ENCODE measurements at places on chromosomes 13 and 19.
A peak's percentile ranks its signal among the peaks of the same experiment; 100 is the strongest.

DNA sequence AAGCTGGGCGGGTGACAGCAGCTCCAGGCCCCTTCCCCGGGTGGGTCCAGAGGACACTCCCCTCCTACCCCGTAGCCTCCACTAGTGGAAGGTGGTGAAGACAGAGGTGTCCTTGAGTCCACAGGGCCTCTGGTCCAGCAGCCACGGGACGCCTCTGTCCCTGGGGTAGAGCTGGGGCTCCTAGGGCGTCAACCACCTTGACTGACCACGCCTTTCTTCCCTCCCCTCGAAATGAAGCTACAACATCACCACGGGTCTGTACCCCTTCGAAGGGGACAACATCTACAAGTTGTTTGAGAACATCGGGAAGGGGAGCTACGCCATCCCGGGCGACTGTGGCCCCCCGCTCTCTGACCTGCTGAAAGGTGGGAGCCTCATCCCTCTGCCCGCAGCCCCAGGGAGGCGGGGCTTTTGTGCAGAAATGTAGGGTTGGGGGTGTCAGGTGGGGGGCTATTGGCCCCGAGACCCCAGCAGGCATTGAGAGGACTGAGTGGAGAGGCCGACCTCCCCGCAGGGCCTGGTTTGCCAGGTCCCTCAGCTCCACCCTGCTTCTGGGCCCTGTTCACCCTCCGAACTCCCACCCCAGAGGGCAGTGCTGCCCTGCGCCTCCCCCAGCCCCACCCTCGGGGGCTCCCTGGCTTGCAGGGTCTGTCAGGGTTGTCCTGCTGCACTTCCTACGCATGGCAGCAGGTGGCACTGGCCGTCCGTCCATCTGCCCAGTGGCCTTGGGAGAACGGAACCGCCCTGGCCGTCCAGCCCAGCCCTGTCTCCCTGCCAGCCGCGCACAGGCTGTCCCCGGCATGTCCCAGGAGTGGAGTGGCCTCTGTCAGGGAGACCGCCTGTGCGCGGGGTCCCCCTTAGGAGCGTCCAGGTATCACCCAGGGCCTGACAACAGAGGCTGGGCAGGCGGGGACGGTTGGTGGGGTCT is 15.7 kb downstream of the STK11 start:
- DNase-seq, result no peak

- peak; percentile 64 for DNase-seq
These were observed 4.6 kb downstream of the TMC4 start for GRCh38 chr19:54168174-54168917.

- DNase-seq, result no peak
These were observed 673 bp downstream of the CTU1 start for GRCh38 chr19:51107406-51108065.

DNA sequence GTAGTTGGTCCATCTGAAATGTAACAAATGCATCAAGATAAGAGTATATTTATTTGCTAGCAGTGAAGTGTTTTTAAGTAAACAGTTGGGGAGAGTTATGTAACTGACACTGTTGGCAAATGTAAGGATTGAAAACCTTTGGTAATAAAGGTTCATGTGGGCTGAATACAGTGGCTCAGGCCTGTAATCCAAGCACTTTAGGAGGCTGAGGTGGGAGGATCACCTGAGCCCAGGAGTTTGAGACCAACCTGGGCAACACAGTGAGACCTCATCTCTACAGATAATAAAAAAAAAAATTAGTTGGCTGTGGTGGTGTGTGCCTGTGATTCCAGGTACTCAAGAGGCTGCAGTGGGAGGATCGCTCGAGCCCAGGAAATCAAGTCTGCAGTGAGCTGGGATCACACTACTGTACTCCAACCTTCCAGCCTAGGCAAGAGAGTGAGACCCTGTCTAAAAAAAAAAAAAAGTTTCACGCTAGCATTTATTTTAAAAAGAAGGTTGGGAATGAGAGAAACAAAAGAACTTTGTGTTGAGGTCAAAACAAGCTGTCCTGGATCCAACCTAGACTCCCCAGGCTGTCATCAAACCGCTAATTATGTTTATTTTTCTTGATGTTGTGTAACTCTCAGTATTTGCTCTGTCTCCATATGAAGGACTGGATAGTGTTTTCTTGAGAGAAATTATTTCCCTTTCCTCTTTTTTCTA is 20.7 kb downstream of the SETDB2 start:
- no peak for DNase-seq

DNA sequence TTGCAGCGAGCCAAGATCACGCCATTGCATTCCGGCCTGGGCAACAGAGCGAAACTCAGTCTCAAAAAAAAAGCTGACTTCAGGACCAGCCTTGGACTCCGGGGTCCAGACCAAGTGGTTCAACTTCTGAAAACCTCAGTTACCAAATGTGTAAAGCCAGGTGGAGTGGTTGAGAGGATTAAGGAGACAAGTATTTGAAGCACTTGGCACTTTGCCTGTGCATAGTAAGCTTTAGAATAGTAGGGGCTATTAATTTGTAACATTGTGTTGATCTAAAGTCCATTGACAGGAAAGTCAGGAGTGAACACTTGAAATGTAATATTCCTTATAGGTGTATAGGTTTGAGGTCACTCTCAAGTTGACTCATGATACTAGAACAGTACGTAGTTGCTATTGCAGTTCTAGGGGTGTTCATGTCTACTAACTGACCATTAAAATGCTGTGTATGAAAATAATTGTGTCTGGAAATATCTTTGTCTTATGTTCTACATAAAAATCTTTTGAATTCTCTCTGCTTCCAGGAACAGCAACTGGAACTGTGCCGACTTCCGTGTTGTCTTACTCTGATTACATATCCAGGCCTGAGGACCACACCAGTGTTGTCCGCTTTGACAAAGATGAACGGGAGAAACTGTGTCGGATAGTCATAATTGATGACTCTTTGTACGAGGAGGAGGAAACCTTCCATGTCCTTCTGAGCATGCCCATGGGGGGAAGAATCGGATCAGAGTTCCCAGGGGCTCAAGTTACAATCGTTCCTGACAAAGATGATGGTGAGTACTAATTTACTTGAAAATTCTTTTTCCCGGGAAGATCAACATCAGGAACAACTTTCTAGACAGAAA is 97.4 kb downstream of the FREM2 start:
- no peak for DNase-seq

- no peak for DNase-seq
These were observed 40.5 kb upstream of the XPO4 start for GRCh38 chr13:20942938-20943559.

- no peak for DNase-seq
These were observed 223.8 kb upstream of the TMTC4 start for GRCh38 chr13:100898431-100898830.

DNA sequence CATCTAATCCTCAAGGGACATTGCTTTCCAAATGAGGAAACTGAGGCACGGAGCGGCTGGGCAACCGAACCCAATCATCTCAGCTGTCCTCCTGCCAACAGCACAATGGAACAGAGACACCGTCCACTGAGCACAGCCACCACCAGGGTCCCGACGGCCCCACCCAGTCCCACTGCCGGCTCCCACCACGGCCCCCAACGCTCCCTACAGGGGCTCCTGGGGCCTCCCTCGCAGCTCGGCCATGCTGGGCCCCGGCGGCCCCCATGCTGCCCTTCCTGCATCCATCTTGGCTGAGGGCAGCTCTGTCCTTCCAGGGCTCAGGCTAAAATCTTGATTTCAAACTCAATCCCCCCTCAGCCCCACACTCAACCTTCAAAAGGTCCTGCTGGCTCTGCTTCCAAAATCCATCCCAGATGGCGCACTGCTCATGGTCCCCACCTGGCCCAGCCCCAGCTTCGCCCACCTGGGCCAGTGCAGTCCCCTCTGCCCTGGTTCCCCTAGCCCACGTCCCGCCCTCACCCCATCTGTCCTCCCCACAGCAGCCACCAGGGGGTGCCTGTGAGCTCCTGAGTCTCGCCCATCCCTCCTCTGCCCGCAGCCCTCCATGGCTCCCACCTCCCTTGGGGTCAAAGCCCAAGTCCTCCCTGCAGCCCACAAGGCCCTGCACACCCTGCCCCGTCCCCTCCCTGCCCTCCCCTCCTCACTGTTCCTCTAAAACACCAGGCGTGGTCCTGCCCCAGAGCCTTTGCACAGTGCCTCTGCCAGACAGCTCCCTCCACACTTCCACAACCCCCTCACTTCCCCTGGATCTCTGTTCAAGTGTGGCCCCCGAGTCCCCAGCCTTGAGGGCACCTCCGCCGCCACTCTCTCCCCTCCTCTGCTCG is 7.9 kb downstream of the PIP5K1C start:
- DNase-seq, result no peak

- no peak for DNase-seq
These were observed 180.4 kb downstream of the RBM26 start for GRCh38 chr13:79225487-79226232.

DNA sequence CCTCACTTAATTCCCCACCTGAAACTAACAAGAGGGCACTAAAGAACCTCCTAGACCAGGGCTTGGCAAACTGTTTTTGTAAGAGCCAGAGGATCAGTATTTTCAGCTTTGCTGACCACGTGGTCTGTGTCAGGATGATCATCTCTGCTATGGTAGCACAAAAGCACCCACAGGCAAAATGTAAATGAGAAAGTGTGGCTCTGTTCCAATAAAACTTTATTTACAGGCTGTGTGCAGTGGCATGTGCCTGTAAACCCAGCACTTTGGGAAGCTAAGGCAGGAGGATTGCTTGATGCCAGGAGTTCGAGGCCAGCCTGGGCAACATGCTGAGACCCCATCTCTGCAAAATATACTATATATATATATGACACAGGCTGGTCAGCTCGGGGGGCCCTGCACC is 31.2 kb downstream of the DNMT1 start:
- DNase-seq, result no peak

- DNase-seq, result no peak
These were observed 6.9 kb downstream of the CAPN12 start for GRCh38 chr19:38737281-38737865.

DNA sequence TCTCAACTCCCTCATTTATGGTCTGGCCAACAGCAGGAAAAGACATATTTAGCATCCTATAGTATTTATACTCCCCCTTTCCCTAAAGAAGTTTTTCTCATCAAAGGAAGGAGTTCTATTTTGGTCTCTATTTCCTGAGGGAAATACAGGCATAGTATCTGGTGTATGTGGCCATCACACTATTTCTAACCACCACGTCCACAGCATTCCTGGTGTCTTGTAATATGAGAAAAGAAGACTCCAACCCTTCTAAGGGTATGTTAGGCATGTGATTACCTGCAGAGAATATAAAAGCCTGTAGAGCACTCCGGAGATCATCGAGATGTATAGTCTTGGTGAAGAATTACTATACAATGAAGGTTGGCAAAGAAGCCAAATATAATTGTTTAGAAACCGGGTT is 137.4 kb downstream of the VWA8 start:
- DNase-seq, result no peak

GRCh38 chr13:90526711-90527110 is 820.8 kb upstream of the MIR17HG start:
- no peak for DNase-seq

GRCh38 chr19:28509079-28509895 is 703.7 kb downstream of the UQCRFS1 start:
- no peak for DNase-seq

GRCh38 chr13:35483761-35484160 is 7.3 kb upstream of the MAB21L1 start:
- no peak for DNase-seq

DNA sequence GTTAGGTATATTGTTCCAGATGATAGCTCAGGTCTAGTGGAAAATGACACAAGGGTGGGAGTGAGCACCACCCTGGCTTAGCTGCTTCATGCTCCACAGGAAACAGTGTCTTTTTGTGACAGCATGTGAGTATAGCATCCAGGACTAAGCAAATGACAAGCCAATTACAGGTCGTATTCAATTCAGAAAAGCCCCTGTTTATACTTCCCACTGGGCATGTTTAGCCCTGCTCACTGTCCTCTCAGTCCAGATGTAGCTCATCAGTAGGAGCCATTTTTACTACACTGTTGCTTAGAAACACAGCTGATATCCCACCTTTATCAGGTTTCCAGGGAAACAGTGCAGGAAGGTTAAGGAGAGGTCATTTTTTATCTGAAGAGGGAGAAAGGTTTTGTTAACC is 8.0 kb downstream of the ABHD13 start:
- no peak for DNase-seq

GRCh38 chr13:83008212-83008929 is 873.9 kb downstream of the SLITRK1 start:
- no peak for DNase-seq

DNA sequence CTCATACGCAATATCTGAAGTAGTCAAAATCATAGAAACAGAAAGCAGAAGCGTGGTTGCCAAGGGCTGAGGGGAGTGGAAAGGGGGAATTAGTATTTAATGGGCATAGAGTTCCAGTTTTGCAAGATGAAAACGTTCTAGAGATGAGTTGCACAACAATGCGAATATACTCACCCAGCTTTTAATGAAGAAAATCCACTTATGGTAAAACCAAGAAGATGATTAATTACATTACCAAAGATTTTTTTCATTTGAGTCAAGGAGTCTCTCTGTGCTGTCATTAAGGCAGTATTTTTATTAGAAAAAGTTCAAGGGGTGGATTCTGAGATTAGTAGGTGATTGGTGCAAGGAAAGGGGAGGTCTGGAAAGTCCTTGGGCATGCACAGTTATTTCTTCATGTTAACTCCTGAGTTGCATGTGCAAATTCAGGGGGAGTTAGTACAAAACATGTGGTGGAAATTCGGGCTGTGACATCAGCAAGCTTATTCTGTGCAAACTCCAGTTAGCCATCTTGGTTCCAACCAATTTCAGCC is 6.9 kb upstream of the CBY2 start:
- DNase-seq, result no peak

- no peak for DNase-seq
These were observed 122.6 kb downstream of the ATP11A start for GRCh38 chr13:112812306-112813055.

DNA sequence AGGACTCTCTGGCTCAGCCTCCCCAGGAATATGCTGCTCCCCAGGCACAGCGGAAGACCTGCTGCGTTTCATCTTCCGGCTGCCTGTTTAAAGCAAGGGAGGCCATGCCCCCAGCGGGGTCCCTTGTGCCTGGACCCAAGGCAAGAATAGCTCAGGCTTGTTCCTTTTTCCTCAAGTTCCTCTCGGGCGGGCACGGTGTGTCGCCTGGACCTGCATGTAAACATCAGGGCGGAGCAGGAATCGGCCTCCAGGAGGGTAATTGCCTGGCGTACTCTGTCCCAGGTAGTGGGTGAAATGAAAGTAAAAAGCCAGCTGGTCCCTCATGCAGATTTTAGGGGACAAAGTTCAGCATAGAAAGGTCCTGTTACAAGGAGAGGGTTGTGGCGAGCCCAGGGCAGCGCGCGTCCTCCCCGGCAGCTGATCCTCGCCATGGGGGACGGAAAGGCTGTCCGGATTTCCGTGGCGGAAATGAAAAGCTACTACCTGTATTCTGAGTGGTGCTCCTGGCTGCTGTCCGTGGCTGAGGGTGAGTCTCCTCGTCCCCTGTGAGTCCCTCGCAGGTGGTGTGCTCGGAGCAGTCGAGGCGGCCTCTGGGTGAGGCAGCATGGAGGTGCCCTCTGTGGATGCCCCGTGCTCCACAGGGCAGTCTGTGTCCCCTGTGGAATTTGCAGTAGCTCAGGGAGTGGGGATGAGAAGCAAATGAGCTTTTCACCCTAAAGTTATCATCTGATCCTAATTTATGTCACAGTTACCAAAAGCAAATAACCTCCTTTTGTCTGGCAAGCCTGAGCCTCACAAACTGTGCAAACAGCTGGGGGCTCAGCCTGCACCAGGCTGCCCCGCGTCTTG is 16.2 kb downstream of the MCF2L start:
- DNase-seq, result no peak

GRCh38 chr13:96899946-96900345 is 94.3 kb downstream of the OXGR1 start:
- DNase-seq, result no peak

GRCh38 chr19:42628411-42629140 is 33.9 kb upstream of the CEACAM8 start:
- no peak for DNase-seq

- no peak for DNase-seq
These were observed 41.9 kb downstream of the C13orf46 start for GRCh38 chr13:113931841-113932459.

Measured in T-helper 22 cell (primary cell).